ENCODE measurements at places on chromosomes 2 and 18. TPM values are rescaled to one million over a fixed set of nuclear protein-coding genes. Genes with fewer than 3 reads are reported as not detected.

DNA sequence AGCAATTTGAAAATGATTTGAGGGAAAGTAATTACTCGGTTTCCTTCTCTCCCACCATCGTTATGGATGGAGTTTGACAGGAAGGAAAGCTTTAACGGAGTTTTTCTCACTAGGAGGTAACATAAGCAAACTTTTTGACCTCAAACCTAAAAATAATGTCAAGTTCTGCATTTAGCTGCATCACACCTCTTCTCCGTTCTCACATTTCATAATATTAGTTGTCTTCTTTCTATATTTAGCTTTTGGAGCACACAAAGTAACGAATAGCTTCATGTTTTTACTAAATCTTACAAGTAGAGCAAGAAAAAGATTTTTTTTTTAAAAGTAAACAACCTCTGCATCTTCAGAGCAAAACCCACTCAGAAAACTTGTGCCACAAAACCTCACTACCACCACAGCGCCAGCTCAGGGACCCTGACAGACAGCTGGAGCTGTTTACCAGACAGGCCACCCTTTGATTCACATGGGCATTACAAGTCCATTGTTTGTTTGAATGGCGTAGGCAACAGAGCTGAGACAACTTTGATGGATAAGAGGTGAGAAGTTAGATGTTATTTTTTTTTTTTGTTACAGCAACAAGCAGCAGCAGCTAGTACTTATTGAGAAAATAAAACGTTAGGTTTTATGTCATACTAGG is 21.9 kb upstream of the ICOS start:
- no peak for DNase-seq

DNA sequence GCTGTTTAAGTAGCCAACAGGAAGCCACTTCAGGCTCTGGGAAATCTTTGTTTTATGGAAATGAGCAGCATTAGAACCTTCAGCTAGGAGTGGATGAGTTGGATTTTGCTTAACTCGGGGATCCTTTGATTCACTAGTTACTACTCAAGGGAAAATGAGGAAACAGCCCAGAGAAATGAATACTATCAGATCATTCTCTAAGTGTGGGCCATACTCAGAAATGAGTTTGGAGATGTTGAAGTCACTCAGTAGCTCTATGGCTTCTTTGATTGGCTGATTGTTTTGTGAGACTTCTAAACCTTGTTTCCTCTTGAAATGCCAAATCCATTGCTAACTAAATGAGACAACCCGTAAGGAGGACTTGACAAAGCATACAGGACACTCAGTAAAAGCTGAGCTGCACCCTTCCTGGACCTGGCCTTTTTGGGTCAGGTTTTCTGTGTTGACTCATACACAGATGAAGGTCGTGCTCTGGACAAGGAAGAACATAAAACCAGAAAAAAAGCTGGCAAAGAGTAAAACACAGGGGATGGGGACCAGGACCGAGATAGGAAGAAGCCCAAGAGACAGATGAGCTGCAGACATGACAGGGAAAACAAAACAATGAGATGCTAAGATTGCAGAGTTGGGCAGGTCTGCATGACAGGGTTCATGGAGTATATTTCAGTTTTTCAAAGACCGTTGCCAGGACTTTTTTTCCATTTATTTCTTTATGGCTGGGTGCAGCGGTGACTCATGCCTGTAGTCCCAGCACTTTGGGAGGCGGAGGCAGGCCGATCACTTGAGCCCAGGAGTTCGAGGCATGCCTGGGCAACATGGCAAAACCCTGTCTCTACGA is 41.6 kb downstream of the INO80C start:
- DNase-seq: no peak

DNA sequence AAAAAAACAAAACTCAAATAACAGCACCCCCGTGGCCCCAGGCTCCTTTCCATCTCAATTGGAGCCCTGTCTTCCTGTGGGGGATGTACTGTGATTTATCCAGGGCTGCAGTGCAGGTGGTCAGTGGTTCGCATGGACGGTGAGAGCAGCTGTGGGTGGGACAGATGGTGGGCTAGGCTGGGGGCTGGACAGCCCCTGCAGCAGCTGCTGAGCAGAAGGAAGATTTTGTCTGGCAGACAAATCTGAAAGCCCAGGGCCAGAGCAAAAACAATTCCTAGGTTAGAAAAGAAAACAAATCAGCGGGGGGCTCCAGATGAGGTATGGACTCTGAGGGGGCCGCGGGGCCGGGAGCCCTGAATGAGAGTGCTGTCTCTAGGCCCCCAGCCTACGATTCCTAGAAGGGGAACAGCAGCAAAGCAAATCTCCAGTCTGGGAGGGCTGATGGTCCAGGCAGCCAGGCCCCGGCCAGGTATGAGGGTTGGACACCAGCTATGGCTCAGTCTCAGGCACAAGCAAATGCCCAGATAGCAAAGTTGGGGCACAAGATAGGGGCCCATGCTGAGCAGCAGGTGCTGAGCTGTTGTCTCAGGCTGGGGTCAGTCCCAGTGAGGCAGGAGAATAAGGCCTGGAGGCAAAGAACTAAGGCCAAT is 45.4 kb downstream of the SOWAHC start:
- no peak for DNase-seq

DNA sequence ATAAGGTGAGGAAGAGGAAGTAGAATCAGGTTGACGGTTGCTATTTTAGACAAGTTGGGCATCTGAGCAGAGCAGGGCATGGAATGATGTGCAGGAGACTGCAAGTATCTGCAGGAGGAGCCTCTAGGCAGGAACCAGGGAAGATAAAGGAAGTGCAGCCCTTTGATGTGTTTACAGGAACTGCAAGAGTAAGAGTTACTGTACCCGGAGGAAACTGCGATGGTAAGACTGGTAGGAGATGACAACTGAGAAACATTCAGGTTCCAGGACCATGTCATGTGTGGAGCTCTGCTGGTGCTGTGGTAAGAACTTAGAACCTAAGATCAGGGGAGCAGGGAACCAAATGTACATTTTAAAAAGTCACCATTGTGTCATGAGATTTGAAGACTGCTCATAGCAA is 134.3 kb upstream of the STON1 start:
- no peak for DNase-seq

DNA sequence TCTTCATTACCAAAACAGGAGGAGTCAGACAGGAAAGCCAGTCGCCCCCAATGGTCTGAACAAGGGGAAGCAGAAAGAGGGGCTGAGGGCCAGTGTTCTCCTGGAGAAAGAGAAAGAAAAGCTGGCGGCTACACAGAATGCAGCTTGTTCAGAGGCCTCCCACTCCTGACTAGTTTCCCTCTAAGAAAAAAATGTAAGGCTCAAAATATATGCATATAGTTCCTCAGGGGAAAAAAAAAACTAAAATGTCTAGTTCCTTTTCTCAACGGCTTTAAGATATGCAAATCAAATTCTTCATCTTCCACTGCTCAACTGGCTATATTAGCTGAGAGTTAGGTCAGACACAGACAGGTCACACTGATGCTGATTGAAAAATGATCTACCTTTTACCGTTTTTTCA is 18.6 kb downstream of the MBOAT2 start:
- DNase-seq: no peak

LRRC30 gene
- total RNA-seq: 6.2 TPM

- no peak for DNase-seq
Measured at GRCh38 chr2:241082341-241083090, 19.6 kb downstream of the MTERF4 start.

RAPGEF4 gene
- 2.0 TPM for total RNA-seq

MERTK gene
- 5.7 TPM for total RNA-seq

- DNase-seq: no peak
Measured at GRCh38 chr2:176085861-176086771, 2.4 kb upstream of the EVX2 start.

IL1A gene
- total RNA-seq: not detected

SLC4A3 gene
- 0.25 TPM for total RNA-seq

GRCh38 chr2:223465793-223466192 is 136.4 kb downstream of the SCG2 start:
- peak; percentile 92 for DNase-seq

- DNase-seq: no peak
Measured at GRCh38 chr2:43185146-43185545, 41.3 kb downstream of the ZFP36L2 start.

DNA sequence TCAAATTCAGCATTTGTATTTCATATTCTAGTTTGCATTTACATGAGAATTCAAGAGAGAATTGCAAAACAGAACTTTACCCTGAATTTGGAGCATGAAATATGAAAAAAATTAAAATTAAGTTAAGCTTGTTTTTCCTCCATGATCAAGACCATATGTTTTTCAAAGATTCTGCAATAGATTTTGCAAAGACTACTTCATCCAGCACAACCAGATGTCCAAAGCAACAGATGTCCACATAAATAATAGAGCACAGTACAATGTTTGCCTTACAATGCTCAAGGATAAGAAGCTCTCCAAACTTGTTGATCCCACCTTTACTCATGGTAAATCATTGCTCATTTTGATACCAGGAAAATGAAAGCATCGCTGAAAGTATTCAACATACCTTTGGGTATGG is 25.6 kb downstream of the FAP start:
- no peak for DNase-seq

- no peak for DNase-seq
Measured at GRCh38 chr2:122340246-122340645, 584.8 kb downstream of the TSN start.

DNA sequence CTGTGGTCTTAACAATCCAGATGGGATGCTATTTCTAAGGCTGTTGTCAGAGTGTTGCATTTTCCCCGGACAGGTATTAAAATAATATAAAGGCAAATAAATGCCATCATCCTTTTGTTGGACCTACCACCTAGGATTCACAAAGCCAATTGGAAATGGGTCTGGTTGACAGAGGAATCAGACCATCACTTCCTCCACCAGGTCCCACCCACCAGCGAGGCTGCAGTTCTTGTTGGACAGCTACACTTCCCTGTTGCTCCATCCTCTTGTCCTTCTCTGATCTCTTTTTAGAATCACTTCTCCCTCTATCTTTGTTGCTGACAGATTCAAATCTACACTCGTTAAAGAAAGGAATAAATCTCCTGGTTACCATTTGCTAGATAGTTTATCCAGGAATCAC is 1.1 kb downstream of the TMEM169 start:
- DNase-seq: no peak

IRS1 gene
- total RNA-seq: 71.1 TPM

DNA sequence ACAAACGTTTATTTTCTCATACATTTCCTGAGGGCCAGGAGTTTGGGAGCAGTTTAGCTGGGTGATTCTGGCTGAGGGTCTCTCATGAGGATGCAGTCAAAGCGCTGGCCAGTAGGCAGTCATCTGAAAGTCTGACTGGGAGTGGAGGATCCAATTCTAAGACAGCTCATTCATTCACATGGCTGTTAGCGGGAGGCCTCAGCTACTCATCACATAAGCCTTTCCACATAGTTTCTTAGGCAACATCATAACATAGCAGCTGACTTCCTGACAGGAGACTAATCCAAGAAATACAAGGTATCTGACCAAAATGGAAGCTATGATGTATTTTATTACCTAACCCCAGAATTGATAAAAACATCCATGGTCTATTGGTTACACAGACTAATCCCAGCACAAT is 2.9 kb upstream of the MRPL44 start:
- no peak for DNase-seq

GRCh38 chr2:76692908-76693307 is 829.3 kb downstream of the LRRTM4 start:
- no peak for DNase-seq

GRCh38 chr2:97702731-97703470 is 10.5 kb upstream of the ZAP70 start:
- DNase-seq: no peak

- no peak for DNase-seq
Measured at GRCh38 chr2:236359426-236360045, 95.3 kb upstream of the ASB18 start.

ZNF142 gene
- total RNA-seq: 42.9 TPM

GRCh38 chr18:65429601-65430000 is 321.2 kb upstream of the CDH7 start:
- DNase-seq: no peak

- DNase-seq: no peak
Measured at GRCh38 chr2:215421859-215422461, 13.9 kb downstream of the FN1 start.

DNA sequence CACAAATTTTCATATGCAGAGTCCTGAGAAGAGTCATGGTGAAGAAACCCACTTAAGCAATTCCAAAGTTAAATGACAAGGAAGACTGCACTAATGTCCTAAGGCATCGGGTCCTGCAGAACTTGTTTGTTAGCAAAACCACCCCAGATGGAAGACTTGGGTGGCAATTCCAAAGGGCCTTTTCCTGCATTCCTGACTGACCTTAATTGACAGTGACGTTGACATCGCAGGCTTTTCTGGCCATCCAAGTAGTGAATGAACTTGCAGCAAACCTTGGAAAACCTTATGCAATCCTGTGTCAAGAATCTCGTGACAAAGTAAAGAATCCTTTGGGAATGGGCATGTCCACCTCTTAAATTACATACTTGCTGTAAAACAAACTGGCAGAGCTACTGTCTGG is 112.5 kb upstream of the SH3BP4 start:
- no peak for DNase-seq

DNA sequence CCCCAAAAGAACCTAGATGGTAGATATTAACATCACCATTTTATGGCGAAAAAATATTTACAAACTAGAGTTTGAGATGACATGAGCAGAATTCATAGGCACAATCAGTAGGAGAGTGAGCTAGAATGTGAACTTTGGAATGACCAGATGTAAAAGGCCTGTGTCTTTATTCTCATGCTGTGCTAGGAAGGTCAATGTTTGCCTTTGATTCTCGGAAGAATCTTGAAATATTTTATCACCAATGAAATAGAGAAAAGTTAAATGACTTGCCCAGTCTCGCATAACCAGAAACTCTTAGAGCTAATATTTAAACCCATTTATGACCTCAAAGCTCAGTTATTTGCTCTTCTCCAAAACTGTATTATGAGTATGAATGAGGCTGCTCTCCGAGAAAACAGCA is 9.2 kb upstream of the REG3G start:
- no peak for DNase-seq

RNF144A gene
- 5.4 TPM for total RNA-seq

DNA sequence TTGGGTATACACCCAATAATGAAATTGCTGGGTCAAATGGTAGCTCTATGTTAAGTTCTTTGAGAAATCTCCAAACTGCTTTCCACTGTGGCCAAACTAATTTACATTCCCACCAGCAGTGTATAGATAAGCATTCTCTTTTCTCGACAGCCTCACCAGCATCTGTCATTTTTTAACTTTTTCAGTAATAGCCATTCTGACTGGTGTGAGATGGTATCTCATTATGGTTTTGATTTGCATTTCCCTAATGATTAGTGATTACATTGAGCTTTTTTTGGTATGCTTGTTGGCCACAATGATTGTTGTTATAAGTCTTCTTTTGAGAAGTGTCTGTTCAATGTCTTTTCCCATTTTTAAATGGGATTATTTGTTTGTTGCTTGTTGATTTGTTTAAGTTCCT is 50.4 kb upstream of the EPAS1 start:
- DNase-seq: no peak

Data from gastrocnemius medialis (tissue), 4 donors.